Liver (tissue), 10 donors: ENCODE measurements at places on chromosomes 1 and 21. TPM values are rescaled to one million over a fixed set of nuclear protein-coding genes. Genes with fewer than 3 reads are reported as not detected.
A peak's percentile ranks its signal among the peaks of the same experiment; 100 is the strongest.

DNA sequence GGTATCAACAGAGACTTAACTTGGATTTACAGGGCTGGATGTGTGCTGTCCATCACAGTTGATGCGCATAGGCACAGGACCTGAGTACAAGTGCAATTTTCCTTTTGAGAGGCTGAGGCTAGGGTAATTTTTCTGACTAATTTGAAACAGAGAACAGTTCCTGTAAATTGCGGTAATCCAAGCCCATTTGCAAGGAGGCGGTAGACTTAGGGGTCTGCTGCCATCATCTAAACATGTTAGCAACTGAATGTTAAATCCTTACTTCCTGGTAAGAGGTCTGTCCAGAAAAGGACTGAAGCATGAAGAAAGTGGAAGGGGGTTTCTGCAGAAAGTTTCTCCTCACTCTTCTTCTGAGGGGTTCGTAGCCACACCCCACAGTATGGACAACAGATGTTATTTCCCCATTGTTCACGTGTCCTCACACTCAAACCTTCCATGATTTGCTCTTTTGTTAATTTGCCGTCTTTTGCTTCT lies 23.7 kb upstream of the C1orf198 start:
- H3K27ac ChIP-seq: no peak overlapping the region
- no peaks in the 10 kb centered on the region for H3K27me3 ChIP-seq
- no peaks in the 10 kb centered on the region for H3K4me1 ChIP-seq
- no peak for DNase-seq

DNA sequence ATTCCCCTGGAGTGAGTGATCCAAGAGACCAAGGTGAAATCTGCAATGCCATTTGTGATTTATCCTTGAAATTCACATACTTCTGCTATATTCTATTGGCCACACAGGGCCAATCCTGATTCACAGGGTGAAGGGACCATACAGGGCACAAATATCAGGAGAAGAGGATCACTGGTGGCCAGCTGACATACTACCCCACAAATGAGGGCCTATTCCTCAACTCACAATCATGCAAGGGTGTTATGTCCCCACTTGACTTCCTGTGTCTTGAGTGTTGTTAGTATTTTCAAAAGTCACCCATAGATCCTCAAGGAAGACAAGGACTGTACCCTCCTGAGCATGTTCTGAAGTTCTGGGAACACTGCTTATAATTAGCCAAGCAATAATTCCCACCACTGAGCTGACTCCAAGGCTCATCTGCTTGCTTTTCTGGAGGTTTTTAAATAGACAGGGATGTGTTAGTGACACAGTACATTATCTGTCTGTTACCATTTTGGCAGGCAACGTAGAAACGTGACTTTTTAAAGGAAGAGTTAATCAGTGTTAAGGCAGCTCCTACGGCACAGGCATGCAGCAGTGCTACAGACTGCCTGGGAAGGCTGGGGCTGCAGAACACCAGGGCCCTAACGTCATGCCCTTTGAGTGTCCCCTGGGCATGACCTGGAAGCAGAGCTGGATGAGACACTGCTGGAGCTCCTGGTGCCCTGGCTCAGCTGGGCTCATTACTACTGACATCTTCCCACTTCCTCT lies 137.4 kb downstream of the FAM78B start:
- peaks cover 11% of the 10 kb centered on the region for H3K4me1 ChIP-seq
- no peak overlapping the region for H3K4me3 ChIP-seq
- no peaks in the 10 kb centered on the region for H3K36me3 ChIP-seq
- no peak overlapping the region for H3K27ac ChIP-seq
- no peak for DNase-seq

- no peak overlapping the region for H3K4me3 ChIP-seq
- H3K27me3 ChIP-seq: no peaks in the 10 kb centered on the region
- H3K4me1 ChIP-seq: no peaks in the 10 kb centered on the region
- H3K27ac ChIP-seq: no peak overlapping the region
These were observed 422.1 kb downstream of the LRRIQ3 start for GRCh38 chr1:73775896-73776295.

GRCh38 chr1:243844186-243844585 lies 5.9 kb downstream of the AKT3 start:
- H3K27me3 ChIP-seq: peaks cover 3% of the 10 kb centered on the region
- no peak overlapping the region for H3K4me3 ChIP-seq
- no peak overlapping the region for H3K27ac ChIP-seq
- no peaks in the 10 kb centered on the region for H3K36me3 ChIP-seq
- no peak for DNase-seq
- no peaks in the 10 kb centered on the region for H3K4me1 ChIP-seq

- H3K27me3 ChIP-seq: no peaks in the 10 kb centered on the region
- H3K4me3 ChIP-seq: no peak overlapping the region
- H3K36me3 ChIP-seq: peaks cover 7% of the 10 kb centered on the region
- H3K4me1 ChIP-seq: no peaks in the 10 kb centered on the region
- no peak for DNase-seq
These were observed 21.5 kb downstream of the PANK4 start for GRCh38 chr1:2504949-2505272.

DNA sequence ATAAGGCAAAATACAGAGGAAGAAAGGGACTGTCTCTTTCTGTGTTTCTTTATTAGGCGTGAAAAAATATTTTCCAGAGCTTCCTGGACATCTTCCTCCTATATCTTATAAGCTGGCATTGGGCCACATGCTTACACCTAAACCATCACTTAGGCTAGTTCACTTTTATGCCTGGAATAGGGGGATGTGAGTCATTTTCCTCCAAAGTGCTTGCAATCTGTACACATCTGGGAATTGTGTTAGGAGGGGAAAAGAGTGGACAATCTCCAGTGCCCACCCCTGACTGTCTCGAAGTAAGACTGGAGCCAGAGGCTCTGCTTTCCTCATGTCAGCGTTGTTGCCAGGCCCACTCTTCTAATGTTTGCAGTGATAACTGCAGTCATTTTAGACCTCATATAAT lies 29.9 kb downstream of the GIPC2 start:
- no peak overlapping the region for H3K27ac ChIP-seq
- peaks cover 22% of the 10 kb centered on the region for H3K4me1 ChIP-seq
- no peaks in the 10 kb centered on the region for H3K27me3 ChIP-seq

GRCh38 chr1:227315629-227316346 lies 2.5 kb downstream of the CDC42BPA start:
- H3K27ac ChIP-seq: peak overlapping the region; percentile 51
- H3K27me3 ChIP-seq: no peaks in the 10 kb centered on the region
- H3K4me3 ChIP-seq: peak overlapping the region; percentile 75
- H3K4me1 ChIP-seq: peaks cover 13% of the 10 kb centered on the region
- peak; percentile 44 for DNase-seq

HMGCL gene
- total RNA-seq: 68.2 TPM

LAPTM5 gene
- 22.3 TPM for total RNA-seq

TNFRSF18 gene
- not detected for total RNA-seq
